ENCODE measurements at places on chromosomes 2 and 18.

DNA sequence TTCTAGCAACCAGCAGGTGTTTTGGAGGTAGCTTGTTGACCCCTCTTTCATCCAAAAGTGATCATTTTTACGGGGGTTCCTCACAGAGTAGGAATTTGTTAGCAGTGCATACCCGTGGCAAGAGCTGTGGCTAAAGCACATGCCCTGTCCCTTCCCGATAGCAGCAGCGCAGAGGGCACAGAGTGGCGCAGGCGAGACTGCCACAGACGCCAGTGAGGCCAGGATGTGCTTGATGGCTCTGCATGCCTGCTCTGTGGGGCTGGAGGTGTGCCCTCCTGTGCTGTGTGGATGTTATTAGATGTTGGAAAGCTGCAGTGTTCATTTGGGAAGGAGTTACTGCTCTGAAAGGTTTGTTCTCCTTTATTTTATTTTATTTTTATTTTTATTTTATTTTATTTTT lies 153.6 kb downstream of the FAM210A start:
- DNase-seq, result no peak

DNA sequence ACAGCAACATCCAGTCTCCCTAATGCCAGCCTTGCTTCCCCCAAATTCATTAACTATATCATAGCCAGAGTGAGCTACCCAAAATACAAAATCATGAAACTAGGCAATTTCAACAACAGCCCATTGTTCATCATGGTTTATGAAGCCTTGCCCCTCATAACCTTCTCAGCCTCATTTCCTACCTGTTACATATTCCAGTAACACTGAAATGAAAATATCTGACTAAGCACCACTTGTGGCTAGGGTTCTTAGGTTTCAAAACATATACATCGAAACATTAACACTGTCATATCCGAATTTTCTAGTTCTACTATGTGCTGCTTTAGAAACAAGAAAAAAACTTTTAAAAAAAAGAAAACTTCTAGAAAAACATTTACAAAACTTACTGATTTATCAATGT lies 59.5 kb downstream of the ATAD2B start:
- no peak for DNase-seq

DNA sequence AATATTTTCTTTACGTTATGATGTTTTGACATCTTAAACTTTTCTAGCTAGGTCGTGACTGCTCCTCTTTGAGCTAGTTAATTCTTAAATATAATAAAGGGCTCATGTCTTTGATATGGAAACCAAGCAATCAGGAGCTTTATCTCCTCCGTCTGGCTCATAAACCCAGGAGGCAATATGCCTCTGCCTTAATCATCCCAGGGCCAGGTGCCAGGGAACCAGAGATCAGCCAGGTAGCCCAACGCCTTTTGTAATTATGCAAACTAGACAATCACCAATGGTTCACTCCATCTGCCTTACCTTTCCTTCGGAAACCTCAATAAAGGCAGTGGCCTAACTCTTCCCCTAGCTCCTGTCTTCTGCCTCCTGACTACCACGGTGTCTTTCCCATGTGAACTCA lies 213.7 kb downstream of the KCNJ3 start:
- DNase-seq, result no peak

GRCh38 chr2:201888426-201888800 lies 82.1 kb downstream of the CDK15 start:
- no peak for DNase-seq

- DNase-seq, result no peak
Observed at GRCh38 chr2:102834523-102835273, 72.9 kb downstream of the TMEM182 start.

DNA sequence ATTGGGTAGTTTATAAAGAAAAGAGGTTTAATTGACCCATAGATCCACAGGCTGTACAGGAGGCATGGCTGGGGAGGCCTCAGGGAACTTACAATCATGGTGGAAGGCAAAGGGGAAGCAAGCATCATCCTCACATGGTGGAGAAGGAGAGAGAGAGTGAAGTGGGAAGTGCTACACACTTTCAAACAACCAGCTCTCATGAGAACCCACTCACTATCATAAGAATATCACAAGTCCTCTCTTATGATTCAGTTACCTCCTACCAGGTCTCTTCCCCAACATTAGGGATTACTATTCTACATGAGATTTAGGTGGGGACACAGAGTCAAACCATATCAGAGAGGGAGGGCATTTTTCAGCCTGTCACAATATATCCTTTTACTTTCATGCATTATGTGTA lies 22.7 kb upstream of the DOCK10 start:
- DNase-seq, result no peak

DNA sequence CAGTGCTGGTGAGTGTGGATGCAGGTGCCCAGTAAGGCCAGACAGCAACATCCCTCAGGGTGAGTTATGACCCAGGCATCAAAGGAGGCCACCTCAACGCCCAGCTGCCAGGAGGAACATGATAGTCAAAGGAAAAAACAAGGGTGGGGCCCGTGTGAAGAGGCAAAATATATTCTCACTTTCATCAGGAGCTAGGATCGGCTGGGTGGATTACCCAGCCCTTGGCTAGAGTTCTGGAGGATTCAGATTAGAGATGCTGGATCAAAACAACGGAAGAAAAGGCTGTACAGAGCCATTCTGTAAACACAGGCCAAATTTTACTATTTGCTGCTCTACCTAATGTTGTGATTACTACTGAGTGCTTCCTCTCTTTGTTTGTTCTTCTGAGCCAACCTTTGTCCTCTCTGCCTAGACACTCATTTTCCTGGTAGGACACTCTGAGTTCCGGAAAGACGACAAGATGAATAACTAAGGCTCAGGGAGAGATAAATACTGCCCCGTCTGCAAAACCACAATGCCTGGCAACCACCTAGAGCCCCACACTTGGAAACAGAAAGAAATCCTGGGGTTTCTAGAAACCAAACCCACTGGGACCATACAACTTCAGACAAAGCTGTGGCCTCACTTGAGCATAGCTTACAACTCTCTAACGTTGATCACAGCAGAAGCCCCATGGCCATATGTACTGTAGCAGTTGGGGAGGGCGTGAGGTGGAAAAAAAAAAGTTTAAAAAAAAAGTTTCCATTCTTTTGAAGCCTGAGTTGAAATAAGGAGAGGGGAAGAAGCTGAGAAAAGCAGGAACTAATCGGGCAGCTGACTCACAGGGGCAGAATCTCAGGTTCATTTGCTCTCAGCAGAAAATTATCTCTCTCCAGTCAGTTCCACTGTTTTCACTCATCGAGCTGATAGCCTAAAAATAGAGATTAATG lies 17.8 kb upstream of the PMAIP1 start:
- DNase-seq, result no peak

DNA sequence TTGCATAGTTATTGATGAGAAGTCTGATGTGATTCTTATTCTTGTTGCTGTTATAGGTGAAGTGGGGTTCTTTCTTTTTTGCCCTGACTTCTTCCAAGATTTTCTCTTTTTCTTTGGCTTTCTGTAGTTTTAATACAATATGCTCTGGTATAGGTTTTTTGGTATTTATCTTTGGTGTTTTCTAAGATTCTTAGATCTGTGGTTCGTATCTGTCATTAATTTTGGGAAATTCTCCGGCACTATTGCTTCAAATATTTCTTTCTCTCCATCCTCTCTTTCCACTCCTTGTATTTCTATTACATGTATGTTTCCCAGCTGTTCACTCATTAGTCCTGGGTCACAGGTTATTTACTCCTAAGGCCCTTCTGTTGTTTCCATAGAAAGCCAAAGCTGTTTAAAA lies 43.8 kb downstream of the SKA1 start:
- no peak for DNase-seq

GRCh38 chr2:119864318-119864717 lies 104.6 kb downstream of the PTPN4 start:
- DNase-seq, result no peak

DNA sequence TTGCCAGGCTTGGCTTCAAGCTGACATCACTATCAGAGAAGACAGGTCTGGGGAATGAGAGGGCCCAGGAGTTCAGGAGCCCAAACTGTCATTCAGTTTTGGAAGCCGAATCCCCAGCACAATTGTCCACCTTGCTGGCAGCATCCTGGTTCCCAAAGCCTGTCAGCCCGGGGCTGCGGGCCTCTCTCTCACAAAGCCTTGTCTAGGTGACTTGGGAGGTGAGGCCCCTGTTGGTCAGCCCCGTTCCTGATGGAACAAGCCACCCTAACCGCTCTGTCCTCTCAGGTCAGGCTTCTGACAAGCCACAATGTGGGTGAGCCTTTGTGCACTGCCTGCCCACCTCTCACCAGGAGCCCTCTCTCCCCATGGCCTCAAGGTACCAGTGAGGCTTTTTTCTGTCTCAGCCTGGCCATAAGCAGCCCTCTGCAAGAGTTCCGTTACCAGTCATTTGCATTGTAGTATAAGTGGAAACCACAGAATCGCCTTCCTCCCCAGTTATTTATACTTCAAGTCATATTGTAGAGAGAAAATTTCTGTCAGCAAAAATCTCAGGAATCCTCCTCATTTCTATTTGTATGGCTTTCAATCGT lies 100.6 kb downstream of the MSH2 start:
- no peak for DNase-seq

GRCh38 chr2:46508312-46508711 lies 28.9 kb downstream of the TMEM247 start:
- DNase-seq, result no peak

DNA sequence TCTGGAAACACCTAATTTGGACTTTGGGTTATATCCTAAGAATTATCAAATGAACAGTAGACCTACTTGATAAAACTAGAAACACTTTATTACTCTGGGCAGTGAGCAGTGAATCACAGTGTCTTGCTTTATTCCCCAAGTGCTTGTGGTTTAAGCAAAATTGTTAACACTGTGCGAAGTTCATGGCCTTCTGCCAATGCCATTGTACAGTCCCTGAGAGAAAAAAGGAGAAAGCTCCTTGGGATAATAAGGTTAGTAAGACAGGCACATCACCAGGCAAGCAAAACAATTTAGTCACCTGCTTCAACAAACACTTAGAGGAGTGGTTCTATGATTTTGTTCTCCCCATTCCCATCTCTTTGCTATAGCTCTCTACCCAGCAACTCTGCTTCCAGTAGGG lies 39.8 kb downstream of the ADCYAP1 start:
- peak; percentile 55 for DNase-seq

DNA sequence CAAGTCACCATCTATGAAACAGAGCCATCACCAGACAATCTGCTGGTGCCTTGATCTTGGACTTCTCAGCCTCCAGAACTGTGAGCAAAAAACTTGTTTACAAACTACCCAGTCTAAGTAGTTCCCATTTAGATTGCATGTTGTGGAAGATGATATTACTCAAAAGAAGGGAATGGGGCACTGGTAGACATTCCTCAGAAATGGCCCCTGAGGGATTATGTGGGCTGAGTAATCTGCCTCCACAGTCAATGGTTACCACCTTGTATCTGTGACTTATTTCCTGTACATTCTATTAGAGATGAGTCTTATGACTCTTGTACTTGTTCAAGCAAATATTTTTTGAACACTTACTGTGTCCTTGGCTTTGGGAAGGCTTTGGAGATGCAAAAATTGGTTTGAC lies 160.4 kb downstream of the NUP35 start:
- peak; percentile 10 for DNase-seq

DNA sequence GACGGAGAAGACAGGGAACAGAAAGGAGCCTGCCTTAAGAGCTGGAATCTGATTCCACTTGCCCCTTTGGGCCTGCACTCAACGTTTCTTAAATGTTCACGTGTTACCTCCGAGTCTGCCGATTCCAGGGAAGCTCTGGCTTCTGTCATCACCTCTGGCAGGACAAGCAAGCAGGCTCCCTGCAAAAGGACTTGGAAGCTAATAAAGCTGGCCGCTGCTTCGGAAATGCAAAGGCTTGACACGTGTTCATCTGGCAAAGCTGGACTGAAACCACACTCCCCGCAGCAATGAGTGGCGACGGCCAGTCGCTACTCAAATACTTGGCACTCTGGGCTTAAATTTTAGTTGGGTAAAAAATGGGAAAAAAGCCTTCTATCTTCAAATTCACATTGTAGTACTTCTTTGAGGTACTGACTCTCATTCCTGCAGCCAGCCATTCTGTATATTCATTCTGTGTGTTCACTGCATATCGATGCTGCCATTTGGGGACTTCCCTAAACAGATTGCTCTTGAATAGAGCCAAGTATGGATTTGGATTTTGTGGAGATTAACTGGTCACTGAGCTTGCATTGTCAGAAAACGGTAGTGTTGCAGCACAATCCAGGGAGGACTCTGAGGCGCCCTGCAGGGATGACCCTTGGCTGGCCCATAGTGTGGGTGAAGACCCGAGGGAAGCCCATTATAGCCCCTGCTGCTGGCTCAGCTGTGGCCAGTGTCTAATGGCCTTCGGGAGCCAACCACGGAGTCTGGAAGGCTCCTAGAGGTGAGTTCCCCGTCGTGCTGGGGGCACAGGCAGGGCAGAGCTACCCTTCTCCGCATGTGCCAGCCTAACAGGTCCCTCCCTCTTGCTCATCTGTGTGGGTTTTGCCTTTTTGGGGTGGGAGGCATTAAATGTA lies 231.5 kb downstream of the PRKCE start:
- DNase-seq, result no peak
